ENCODE measurements at places on chromosomes 12 and 14.

DNA sequence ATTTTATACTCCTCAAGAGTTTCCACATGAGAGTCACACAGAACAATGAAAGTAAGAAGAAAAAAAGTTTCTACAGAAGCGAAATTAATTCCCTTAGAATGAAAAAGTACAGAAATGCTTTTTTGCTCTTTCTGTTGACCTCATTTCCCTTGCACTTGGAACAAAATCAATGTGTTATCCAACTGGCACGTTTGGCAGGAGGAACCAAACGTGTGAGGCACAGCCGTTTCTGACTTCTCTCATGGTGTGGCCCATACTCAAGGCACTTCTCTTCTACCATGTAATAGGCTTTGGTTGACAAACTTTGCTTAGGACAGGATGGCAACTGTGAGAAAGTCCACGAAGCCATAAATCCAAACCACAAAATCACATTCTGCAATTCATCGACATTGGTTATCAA lies 297.0 kb downstream of the FUT8 start:
- DNase-seq = no peak

- no peak for DNase-seq
These were observed 184.7 kb downstream of the AACS start for GRCh38 chr12:125249932-125250331.

DNA sequence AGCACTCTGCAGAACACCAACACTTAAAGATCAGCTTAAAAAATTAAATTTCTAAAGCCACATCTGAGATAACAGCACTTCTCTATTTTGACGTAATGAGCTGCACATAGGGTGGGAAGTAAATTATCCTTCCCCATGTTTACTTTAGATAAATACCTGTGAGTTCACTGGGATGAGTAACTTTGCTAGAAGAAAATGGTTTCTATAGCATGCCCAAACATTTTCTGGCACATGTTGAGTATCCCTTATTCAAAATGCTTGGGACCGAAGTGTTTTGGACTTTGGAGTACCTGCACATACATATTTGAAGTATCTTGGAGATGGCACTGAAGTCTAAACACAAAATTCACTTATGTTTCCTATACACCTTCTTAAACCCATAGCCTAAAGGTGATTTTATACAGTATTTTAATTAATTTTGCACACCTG lies 6.6 kb downstream of the SLC38A2 start:
- DNase-seq = no peak

DNA sequence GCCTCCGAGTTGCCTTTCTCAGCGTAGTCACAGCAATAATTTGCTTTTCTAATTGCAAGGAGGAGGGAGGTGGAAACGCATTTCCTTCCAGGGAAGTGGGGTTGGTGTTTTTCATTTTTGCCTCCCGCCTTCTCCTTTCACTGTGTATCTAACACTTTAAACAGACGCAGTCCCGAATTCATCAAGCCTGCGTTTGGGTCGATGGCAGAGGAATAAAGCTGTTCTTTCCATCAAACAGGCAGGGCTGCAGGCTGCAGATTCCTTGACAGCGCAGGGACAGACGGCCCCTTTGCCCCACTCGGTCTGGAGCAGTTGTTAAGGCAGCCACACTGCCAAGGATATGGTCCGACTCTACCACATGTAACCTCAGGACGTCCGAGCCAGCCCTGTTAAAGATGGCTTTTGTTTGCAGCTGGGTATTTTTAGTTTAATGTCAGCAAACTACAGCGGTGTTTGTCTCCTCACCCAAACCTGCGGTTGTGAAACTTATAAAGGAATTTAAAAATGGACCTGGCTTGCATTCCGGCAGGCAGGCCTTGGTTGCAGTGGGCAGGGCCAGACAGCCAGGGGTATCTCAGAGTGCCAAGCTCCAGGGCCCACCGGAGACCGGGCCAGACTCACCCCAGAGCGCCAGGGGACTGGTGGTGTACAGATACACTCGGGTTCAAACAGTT lies 2.1 kb downstream of the CHST11 start:
- no peak for DNase-seq

DNA sequence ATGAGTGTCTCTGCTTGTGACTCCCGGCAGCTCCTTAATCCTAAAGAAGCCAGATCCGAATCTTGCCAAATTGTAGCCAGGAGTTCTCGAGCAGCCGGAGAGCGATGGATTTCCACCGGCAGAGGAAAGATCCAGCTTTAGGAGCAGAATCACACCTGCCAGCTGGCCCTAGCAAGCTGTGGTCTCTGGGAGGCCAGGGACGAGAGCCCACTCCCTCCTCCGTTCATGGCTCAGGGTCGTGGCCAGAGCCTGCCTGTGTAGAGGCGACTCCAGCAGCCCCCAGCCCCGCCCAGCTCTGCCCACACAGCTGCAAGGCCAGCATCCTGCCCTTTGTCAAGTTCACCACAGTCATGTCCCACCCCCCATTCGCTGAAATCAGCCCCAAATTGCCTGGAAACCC lies 121.0 kb downstream of the SCARB1 start:
- no peak for DNase-seq

DNA sequence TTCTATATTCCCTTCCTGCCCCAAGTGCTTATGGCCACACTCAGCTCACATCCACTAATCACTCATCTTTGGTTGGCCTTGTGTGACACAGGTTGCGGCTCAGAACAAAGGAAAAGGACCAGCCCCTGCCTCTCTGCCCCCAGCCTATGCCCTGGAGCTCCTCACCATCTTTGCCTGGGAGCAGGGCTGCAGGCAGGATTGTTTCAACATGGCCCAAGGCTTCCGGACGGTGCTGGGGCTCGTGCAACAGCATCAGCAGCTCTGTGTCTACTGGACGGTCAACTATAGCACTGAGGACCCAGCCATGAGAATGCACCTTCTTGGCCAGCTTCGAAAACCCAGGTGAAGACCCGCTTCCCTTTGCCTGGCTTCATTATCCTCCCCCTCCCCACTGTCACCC lies 15.8 kb upstream of the OAS2 start:
- DNase-seq = no peak

DNA sequence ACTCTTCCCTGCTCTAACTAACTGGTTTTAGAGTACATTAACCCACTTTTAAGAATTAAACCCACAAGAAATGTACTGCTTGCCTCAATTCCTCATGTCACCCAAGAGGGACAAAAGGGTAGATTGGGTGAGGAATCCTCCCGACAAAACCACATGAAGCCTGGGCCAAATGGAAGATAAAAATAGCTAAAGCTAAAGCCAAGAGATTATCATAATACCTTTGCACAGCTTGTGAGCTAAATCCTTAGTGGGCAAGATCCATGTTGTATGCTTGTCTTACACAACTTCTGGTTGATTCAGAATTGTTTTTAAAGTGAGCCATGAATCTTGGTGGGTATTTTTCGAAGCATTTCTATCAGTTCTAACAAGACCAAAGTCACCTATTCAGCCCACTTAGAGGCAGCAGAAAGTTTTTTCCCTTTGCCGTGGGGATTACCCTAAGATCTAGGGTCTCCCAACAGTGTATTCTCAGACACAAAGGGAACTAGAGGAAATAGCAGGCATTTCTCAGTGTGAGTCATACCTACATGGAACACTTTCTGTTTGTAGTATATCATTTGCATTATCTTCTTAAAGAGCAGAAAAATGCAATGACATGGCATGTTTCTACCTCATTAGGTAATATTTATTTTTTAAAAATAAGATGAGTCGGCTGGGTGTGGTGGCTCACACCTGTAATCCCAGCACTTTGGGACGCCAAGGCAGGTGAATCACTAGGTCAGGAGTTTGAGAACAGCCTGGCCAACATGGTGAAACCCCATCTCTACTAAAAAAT lies 616.6 kb downstream of the KCNH5 start:
- DNase-seq = no peak

GRCh38 chr12:50442178-50442908 lies 41.7 kb downstream of the LARP4 start:
- no peak for DNase-seq

GRCh38 chr12:12721814-12722434 lies 4.8 kb downstream of the CDKN1B start:
- no peak for DNase-seq

GRCh38 chr12:123532808-123533649 lies 490 bp downstream of the RILPL1 start:
- DNase-seq = no peak

DNA sequence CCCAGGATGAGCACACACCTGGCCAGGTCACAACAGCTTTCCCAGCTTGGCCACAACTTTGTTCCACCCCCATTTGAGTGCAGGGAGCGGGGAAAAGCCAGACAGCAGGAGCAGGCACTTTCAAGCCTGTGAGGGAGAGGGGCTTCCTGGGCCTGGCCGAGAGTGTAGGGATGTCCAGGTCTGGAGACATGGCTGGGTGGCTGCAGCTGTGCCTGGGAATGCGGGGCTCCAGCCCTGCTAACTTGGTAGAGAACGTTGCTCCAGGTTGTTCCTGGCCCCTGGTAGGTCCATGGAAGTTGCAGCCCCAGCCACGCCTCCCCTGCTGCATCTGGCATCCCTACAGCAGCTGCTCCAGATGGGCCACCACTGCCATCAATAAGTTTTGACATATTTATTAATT lies 738.5 kb downstream of the SLC6A15 start:
- no peak for DNase-seq

DNA sequence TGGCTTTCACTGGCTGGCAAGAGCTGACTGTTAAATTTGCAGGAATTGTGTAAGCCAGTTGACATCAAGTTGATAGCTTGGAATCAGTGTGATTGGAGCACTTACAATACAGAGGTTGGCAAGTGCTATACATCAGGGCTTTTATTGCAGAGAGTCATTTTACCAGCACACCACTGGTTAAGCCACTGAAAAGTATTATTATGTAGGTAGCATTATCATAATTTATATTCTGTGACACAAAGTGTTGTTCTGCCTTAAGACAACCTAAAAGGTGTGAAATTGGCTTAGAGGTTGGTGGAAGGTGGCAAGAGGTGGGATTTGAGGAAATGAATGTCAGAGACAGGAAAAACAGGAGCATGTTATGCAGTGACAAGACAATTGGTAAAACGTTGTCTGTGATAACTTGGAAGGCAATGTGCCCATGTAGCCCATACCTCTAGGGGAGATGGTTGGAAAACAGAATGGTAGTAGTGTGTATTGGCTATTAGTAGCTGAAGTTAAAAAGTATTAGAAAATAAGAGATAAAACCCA lies 172.9 kb upstream of the PRICKLE1 start:
- no peak for DNase-seq

DNA sequence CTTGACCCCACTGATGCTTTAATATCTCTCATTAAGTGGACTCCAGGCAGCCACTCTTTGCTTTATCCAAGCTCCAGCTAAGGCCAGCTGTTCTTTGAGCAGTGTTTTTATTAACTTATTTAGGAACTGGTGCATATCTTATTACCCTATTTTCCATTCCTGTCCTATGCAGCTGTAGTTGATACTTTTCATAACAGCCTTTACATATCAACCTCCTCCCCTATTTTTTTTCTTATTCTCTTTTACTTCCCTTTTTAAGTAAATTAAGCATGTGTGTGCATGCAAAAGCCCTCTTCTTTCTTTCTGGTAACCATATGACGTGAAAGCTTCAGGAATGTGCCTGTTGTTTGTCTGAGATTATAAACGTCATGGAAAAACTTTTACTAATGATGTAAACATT lies 121.2 kb downstream of the PTPRQ start:
- no peak for DNase-seq

DNA sequence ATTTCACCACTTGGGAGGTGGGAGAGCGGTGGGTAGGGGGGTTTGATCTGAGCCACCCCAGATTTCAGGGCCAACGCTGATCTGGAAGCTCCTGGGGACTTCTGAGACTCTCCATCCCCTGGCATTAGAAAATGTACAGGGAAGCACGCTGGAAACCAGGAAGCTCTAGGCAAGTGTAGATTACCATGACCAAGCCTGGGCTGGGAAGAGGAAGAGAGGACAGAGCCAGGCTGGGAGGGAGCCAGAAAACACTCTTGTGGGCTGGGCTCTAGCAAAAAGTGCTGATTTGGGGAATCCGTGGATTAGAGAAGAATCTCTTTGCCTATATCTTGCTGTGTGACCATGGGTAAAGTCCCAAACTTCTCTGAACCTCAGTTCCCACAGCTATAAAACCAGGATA lies 236.7 kb downstream of the BCL11B start:
- DNase-seq = no peak

DNA sequence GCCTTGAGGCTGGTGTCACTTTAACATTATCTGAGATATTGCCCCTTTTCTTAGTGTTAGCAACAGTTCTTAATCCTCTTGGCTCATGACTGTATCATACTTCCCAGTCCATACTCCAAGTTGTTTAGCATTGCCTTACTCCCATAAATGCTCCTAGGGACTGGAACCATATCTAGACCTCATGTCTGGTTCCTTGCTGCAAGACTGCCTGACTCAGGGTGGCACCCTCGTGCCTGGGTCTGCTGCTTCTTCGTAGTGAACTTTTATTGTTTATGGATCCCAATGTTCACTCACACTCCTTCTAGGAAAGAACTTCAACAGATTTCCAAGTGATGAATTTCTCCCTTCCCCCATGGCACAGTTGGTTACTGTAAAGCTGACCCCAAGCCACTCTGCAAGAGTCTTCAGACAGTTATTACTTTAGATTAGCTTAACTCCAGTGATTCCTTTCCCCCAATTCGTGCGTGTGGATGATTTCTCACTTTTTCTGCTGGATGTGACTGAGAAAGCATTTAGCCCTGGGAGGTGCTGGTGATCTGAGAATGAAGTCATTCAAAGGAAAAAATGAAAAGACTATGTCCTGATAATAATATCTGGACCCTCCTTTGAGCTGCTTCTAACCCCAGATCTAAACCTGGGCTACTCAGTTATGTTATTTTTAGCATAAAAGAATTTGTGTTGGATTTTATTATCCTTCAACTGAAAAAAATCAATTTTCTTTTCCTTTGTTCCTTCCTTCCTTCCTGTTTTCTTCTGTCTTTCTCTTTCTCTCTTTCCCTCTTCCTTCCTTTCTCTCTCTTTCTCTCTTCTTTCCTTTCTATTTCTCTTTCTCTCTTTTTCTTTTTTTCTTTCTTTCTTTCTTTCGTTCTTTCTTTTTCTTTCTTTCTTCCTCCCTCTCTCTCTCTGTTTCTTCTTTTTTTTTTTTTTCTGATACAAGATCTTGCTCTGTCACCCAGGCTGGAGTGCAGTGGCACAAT lies 47.5 kb upstream of the PPP1R12A start:
- DNase-seq = no peak

GRCh38 chr14:46769292-46769691 lies 117.7 kb upstream of the RPL10L start:
- no peak for DNase-seq

DNA sequence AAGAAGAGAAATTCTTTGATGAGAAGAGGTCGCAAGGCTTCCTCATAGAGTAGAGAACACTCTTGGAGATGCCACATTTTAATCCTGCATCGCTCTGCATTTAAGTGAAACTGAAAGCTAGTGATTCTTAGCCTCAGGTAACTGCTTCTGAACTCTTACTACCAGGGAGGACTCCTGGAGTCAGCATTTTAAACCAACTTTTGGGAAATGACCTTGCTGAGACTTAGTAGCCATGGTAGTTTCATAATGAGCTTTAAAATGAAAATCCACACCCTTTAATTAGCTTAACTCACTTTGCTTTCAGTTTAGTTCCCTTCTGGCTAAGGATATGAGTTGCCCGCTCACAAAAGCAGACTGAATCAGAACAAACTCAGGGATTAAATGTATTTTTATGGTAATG lies 80.3 kb downstream of the SYNE2 start:
- DNase-seq = no peak

GRCh38 chr14:35827678-35828472 lies 1.7 kb downstream of the BRMS1L start:
- DNase-seq = no peak

Data from activated gamma-delta T cell (primary cell).